ENCODE measurements at places on chromosomes 4 and X.

DNA sequence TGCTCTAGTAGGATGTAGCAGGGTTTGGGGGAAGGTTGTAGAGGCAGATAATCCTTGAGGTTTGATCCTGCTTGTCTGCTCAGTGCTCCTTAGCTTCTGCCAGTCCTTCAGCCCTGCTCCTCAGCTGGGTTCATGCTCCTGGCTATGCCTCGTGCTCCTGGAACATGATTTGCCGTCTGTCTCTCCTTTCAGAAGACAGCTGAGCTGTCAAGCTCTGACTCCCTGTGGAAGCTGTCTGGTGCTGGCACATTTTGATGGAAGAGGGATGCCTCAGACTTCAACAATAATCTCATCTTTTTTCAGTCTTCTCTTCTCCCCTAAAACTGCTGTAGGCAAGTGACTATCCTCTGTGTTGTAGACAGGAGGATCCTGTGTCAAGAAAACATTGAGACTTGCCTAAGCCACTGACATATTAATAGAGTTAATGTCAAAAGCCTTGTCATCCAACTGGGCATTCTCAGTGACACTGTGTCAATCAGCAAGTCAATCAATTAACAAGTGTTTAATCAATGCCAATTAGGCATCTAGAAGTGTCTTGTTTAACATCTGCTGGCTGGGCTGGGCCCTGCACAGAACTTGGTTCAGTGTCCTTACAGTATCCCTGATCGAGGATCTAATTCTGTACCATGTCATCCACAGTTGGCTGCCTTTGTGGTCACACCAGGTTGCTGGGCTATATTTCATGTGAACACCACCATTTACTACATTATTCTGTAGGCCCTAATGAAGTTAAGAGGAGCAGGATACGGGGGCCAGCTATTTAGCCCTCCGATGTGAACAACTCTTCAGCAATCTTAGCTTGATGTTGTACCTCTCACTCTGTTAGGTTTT lies 96.7 kb downstream of the SYNPO2 start:
- DNase-seq: no peak

GRCh38 chr4:185134307-185134869 lies 8.7 kb upstream of the SLC25A4 start:
- DNase-seq: no peak

DNA sequence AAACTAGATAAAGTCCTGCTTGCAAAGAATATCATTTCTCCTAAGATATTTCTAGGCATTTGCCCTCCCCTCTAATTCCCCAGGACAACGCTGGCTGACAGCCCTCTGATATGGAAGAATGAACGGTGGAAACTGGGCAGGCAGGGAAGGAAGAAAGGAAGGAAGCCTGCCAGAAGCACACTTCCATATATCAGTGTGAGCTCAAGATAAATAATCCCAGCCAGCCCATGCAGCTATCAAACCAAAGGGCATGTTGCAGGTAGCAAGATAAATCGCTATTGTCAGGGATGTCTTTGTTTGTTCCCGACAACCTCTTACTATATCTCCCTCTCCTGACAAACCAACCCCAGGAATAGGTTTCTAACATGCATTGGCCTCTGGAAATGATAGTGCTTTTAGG lies 412.8 kb downstream of the HNRNPD start:
- no peak for DNase-seq

- DNase-seq: no peak
These were observed 33.5 kb upstream of the STOX2 start for GRCh38 chr4:183871581-183871980.

DNA sequence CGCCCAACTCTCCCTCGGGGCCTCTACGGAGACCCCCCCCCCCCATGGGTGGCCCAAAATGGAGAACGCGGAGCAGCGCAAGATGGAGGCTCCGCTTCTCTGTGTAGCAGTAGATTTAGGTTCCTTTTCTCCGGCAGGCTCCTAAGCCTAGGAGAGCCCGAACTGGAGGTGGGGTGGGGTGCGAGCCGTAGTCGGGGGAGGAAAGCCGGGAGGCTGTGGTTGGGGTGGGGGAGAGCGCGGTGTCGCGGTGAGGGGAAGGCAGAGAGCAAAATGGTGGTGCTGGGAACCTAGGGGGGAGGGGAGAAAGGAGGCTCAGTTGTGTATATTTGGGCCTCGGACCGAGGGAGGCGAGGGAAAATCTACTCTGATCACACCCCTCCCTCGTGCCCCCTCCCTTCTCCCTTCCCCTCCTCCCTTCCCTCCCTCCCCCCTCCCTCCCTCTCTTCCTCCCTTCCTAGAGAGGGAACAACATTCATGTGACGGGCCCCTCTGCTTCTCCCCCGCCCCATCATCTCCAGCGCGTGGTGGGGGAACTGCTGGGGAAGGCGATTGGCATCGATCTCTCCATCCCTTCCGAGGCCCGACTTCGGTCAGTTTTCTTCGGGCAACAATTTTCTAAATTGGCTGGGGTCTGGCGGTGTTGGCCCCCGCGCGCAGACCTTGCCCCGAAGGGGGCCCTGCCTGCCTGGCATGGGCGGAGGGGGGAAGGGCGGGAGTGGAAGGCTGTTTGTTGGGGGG lies at the start of gene STAG2:
Gene STAG2, plus strand, starts transcription at position 439 of the 738 bp plus-strand sequence. CDS start 60,922 bp downstream, outside the sequence.
- peak; percentile 84 for DNase-seq

DNA sequence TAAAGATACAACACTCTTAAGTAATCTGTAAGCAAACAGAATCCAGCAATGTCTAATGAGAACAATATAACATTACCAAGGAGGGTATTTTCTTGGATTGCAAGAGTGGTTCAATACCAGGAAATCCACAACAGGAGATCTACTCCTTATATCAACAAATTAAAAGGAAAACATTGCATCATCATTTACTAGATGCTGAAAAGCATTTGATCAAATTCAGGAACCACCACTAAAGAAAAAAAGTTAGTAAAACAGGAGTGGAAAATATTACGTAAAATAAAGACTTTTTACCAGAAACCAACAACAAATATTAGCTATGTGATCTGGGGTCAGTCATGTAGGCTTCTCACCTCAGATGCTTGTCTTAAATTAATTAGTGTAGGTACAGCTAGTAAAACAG lies 66.8 kb upstream of the MAB21L2 start:
- DNase-seq: no peak

GRCh38 chr4:29304595-29304994 lies 1415.6 kb upstream of the PCDH7 start:
- DNase-seq: no peak

DNA sequence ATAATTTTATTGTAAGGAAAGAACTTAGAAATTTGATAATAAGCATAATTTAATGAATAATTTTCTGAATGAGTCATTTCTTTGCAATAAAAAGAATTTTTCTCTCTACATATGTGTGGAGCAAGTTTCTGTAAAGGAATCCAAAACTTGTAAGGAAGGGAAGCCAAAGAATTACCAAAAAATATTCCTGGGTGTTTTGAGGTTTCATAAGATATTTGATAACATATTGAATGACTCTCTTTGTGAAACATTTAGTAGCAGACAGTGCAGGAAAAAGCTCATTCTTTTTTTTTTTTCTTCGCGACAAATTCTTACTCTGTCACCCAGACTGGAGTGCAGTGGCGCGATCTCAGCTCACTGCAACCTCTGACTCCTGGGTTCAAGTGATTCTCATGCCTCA lies 469.0 kb upstream of the MAGEB2 start:
- no peak for DNase-seq

- DNase-seq: no peak
These were observed 173.1 kb upstream of the PITX2 start for GRCh38 chr4:110795971-110796370.

DNA sequence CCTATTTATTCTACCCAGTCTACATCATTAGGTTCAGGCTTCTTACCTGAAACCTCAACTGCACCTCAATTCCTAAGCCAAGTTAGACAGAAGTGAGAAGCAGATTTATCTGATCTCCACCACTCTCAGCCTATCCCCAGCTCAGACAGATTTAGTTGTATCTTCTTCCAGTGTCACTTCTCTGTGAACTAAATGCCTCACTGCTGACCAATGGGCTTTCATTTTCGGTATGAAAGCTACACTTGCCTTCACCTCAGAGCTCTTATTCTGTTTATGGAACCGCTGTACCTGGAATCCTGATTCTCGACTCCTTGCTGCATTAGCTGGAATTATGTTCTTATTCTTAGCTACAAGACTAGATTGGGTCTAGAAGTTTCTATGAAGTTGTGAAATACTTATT lies 833.2 kb downstream of the CCSER1 start:
- no peak for DNase-seq

- no peak for DNase-seq
These were observed 80.8 kb downstream of the SLC7A11 start for GRCh38 chr4:138161351-138161750.

DNA sequence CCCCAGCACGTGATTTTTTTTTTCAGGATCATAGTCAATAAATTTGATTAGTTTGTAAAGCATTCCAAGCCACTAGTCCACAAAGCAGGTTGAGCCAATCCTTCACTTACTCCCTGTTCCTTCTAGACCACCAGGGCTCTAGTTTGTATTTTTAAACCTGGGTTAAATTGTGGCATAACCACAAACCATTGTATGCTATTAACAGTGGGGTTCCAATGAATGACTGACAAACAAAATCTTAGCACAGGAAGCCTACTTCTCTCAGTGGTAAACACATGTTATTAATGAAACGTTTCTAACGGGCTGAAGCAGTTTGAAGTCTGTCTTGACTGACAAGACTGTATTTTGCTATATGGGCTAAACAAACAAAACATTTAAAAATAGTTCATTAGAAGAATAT lies 48.6 kb upstream of the GYPA start:
- no peak for DNase-seq

GRCh38 chrX:103092942-103093341 lies at the start of gene NXF3:
Gene NXF3, minus strand, starts transcription at chrX:103093143. Its CDS starts 120 bp downstream, at chrX:103093023.
- no peak for DNase-seq

DNA sequence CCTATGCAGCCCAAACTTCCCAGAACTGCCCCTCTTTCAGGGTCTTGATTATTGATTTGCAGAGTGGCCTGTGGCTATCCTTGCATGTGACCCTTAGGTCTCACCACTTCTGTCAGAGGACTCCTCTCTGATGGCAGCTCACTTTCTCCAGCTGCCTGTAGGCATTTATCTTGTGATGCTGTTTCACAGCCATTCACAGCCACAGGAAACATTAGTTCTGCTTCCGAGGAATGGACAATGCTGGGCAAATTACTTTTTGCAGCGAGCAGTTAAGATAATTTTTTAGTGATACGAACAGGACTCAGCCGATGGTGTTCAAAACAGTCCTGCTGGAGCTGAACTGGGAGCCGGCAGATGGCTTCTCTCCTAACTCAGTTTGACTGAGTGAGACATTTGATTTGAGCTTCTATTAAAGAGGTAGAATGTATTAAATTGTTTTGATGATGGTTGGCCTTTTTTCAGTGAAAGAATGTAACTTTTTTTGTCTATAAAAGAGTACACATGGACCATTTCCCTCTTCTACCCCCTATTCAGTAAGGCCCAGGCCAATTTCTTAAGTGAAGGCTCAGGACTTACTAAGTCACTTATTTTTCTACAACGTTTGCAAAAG lies 58.4 kb upstream of the TMEM150C start:
- DNase-seq: no peak

- DNase-seq: no peak
These were observed 54.8 kb upstream of the ZMAT1 start for GRCh38 chrX:101986586-101986985.

DNA sequence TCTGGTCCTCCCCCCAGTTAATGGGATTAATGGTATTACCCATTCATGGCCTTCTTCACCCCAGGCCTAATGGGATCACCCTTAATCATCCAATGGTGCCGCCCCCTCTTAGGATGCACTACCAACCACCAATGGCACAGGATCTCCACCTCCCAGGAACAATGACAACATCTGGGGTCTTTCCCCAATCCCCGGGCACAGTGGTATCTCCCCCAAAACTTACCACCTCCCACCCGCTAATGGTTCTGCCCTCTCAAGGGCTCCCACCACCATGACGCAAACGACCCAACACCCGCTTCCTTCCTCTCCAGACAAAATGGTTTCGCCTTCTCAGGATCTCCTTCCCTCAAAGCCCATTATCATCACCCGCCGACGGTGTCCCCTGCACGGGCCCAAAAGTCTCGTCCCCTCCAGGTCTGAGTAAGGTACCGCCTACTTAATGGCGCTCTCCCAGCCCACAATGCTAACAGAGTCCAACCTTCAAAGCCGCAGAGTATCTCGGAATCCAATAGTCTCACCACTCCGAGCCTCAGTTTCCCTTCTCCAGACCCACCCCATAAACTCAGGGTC lies 458 bp downstream of the GRIPAP1 start:
- no peak for DNase-seq

GRCh38 chr4:38620527-38621027 lies 43.4 kb upstream of the KLF3 start:
- no peak for DNase-seq

DNA sequence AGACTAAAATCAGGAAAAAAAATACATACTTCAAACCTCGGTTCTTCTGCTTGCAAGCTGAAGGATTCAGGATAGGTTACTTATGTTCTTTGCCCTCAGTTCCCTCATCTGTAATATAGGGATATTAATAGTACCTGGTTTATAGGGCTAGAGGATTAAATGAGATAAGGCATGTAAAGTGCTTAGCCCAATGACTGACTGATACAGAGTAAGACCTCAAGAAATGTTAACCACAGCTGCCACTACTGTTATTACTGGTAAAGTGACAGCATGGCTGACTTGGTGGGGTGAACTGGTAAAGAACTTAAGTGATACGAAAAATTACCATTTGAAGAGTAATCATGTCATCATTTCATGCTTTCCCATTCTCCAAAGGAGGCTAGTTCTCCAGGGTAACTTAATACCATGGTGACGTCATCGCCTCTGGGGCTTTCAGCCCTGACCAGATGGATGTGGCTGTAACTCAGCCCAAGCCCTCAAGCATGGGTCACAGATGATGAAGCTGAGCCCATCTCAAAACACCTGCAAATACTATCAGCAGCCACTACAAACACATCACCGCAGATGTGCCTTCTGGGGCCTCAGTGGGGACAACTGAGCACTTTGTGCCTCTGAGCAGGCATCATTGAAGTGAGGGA lies 44.5 kb upstream of the SCML1 start:
- DNase-seq: no peak

GRCh38 chrX:13485167-13485566 lies 84.2 kb upstream of the EGFL6 start:
- DNase-seq: no peak

DNA sequence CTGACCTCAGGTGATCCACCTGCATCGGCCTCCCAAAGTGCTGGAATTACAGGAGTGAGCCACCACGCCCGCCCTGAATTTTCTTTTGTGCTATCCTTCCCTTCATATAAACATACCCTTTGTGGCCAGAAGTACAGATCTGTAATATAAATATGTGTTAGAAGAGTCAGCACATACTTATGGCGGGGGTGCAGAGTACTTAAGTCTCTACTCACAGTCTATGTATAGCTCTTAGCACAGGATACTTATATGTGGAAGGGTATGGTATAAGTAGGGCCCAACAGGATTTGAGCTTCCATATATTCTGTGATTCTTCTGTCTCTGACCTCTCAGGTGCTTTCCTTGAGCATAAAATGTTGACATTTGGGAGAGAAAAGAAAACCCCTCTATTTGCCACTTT lies 18.2 kb downstream of the CXorf58 start:
- no peak for DNase-seq

- no peak for DNase-seq
These were observed 55.0 kb downstream of the TXK start for GRCh38 chr4:48078862-48079655.

DNA sequence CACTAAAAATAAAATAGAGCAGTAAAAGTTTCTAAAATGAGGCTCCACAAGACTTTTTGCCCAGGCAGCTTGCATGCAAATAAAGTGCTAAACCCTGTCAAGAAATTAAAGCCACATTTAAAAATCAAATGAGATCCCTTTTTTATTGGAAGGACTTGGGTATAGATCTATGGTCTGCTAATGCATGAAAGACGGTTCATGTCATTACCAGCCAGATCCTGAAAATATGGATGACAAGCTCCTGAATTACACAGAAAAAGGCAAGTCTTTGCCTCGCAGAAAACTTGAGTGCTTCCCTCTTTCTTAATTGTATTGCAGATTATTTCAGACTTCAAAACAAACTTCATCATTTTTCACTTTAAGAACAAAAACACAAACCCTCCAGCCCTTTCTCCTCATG lies 169.6 kb downstream of the LDB2 start:
- DNase-seq: no peak

All from NCI-H446 treated with DMSO at 0.1 percent for 48 hours (cell line).